ENCODE measurements at places on chromosomes 4 and X.

- no peak for DNase-seq
Measured at GRCh38 chr4:9994246-9994847, 26.9 kb downstream of the SLC2A9 start.

DNA sequence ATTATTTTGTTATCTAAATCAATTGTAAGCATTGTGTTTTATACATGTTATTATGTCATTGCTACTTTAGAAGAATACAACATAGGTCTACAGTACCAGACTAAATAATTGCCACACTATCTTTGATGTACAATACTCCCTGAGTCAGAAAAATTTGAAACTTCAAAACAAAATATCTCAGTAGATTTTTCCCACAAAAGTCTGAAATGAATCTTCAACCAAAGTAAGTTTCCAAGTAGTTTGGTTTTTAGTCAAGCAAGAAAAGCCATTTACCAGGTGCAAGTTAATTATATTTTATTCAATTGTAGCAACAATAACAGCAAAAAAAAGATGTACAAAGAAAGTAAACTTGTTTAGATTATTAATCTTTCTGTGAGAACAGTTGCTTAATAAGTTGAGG lies 11.4 kb upstream of the PARM1 start:
- no peak for DNase-seq

DNA sequence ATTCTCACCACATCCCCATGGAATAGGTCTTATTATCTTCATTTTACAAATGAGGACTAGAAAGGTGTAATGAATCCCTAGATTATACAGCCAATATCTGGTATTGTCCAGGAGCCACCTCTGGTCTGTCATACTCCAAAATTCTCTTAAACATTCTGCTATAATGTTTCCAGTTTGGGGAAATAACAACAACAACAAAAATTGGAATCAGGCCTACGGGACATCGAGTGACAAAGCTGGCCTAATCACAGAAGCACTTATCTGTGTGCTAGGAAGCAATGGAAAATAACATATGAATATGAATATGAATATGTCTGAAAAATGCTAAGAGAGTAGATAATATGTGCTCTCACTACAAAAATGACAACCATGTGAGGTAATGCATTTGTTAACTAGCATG lies 264.1 kb downstream of the GASK1B start:
- no peak for DNase-seq

DNA sequence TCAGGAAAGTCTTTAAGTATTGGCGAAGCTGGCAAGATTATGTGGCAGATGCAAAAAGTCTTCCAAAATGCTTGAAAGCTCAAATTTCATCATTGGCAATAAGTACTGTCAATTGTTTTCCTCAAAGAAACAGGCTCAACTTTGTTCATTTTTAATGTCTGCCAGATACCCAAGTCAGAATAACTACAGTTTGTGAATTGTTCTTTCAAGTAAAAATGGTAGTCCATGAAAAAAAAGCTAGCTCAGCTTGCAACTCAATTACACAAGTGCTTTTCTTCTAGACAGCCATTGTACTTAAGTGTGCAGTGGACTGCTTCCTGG lies 70.5 kb downstream of the AFF1 start:
- DNase-seq = no peak

DNA sequence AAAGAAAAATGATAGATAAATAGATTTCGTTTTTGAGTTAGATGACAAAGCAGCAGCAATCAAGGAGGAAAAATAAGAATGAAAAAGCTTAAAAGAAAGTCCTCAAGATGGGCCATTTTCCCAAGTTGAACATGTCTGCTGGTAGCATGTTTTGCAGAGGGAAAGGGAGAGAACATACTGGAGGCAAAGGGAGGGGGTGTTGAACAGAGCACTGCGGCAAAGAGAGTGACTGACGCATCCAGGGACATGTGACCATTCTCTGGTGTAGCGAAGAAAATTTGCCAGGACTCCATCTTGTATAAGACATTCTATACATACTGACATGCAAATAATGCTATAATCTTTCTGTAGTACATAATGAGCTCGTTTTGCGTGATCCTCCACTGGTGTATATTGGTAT lies 1.2 kb downstream of the LINC00632 start:
- DNase-seq = no peak

DNA sequence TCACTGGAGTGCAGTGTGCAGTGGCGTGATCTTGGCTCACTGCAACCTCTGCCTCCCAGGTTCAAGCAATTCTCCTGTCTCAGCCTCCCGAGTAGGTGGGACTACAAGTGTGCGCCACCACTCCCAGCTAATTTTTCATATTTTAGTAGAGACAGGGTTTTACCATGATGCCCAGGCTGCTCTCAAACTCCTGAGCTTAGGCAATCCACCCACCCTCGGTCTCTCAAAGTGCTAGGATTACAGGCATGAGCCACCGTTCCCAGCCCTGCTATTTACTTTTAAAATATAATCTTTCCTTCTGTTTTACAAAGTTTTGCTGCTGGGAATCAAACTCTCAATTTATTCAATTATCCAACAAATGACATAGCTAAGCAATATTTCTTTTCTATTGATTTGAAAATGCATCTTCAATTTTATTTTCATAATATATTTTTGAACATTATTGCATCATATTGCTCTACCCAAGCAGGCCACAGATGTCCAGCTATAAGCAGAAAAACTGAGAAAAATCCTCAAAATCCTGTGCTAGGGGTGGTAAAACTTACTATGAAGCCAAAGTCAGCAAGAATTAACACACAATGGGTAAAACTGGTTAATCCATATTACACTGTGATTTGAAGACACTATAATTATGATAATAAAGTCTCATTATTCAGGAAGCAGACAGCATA lies 5.2 kb downstream of the TIFA start:
- DNase-seq = no peak

All from activated CD8-positive, alpha-beta memory T cell treated with anti-CD3 and anti-CD28 coated beads for 48 hours (primary cell).